ENCODE measurements at places on chromosomes 12 and 14. TPM values are rescaled to one million over a fixed set of nuclear protein-coding genes. Genes with fewer than 3 reads are reported as not detected.

Gene C14orf132
- polyA plus RNA-seq = 17.4 TPM

Gene PRR4
- 3.1 TPM for polyA plus RNA-seq

- DNase-seq = no peak
These were observed 45.0 kb downstream of the ACTN1 start for GRCh38 chr14:68934066-68934465.

Gene ANO4
- polyA plus RNA-seq = 2.3 TPM

DNA sequence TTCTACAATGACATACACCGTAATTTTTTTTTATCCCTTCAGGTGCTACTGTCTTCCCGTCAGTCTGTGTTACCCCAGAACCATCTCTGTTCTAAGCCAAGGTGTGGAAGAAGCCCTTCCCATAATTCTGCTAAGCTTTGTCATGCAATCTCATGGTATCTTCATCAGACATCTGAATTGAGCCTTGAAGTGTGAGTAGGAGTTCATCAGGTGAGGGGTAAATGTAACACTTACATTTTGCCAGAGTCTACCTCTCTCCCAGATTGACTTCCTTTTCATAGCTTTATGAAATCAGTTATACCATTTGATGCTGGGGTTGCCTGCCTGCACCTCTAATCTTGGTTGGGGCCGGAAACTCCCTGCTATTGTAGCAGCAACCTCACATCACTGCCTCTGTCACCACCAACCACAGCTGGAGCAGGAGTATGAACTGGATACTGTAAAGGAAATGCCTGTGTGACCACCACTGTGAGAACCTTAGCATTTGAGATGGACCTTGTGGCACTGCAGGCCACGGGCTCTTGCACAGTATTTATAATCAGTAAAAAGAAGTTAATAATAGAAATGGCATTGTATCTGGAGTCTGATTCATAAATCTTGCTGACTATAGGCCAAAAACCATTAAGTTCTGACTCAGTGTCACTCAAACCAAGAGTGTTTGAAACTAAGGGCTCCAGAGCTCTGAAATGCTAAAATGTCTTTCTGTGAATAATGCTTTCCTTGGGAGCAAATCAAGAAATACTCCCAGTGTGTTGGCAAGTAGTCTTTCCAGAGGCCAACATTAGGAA is 58.7 kb upstream of the STK38L start:
- no peak for DNase-seq

Gene SLC38A4
- polyA plus RNA-seq = 7.2 TPM

- DNase-seq = no peak
These were observed 171.8 kb downstream of the DUSP6 start for GRCh38 chr12:89180496-89180895.

DNA sequence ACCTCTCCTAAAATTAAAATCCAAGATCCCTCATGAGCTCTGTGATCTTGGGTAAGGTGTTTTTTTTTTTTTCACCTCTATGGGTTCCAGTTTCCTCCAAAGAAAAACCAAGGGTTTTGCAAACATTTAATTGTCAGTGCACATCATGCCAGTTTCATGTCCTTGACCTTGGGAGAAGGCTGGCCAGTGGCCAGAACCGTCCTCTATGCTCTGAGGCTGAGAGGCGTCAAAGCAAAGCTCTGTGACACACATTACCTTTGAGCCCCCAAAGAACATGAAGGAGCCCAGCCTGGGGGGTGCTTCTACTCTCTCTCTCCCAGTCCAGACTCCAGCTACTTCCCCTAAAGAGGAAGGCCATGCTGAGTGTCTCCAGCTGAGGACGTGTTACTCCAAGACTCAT is 145.5 kb upstream of the TMEM132C start:
- no peak for DNase-seq

DNA sequence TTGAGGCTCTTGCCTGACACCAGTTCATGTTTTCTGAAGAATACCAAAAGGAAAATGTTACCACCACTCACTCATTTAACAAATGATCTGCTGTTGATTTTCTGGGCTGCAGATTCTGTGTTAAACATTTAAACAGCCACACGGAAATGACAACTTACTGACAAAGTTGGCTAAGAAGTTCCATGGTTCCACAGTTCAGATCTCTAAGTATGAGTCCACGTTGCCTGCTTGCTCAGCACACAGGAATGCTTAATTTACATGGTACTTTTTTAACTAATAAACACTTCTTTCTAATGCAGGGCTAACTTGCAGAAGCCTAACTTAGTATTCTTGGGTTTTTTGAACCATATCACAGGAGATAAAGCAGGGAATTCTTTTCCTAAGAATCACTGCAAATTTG is 34.7 kb downstream of the PTGER2 start:
- DNase-seq = no peak

DNA sequence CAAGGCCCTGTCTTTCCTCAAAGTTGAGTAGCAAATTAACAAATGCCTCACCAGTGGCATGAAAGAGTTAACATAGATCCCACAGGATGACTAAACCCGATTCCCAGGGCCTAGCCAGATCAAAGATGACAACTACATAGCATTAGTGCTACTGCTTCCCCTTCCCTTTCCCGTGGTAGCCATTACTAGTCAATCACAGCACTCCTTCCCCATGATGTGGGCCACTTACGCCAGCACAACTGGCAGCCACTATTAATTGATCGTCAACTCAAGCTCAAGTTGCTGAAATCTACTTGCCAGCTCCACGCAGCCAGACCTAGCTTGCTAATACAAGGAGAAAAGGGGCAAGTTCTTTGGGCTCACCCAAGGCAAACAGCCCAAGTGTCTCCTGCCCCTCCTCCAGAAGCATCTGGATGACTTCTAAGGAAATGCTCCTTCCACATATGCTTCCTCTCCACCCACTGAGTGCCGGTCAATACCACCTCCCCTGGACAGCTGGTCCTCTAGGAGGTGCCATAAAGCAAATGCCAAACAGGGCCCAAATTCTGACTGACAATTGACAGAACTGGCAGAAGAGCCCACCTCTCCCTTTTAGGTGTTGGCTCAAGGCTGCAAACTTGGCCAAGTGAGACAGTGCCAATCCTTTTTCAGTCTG is 72.6 kb downstream of the NUAK1 start:
- no peak for DNase-seq

DNA sequence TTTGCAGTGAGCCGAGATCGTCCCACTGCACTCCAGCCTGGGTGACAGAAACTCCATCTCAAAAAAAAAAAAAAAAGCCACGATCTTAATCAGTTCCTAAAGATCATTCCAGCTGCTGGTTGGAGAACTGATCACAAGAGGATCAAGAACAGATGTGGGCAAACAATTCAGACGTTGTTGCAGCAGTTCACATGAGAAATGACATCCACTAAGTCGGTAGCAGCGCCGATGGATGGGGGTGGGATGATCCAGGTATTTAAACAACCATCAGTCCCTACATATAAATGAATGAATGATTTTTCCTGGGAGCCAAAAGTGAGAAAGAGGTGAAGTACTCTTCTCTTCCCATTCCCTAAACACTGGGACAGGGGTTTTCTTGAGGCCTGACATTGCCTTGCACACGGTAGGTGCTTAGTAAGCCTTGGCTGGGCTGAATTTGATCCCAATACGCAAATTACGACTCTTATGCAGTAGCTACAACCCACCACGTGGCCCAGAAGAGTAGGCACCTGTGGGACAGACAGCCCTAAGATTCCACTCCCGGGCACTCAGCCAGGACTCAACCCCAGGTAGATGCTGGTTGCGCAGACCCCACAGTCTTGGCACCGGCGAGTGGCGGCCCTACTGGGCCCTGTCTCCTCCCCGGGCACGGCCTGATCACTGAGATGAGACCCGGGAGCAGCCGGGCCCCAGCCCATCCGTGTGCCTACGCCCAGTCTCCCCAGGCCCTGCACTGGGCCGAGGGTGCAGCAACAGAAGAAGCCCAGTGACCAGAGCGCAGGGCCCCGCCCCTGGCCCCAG is 565 bp downstream of the SPRYD3 start:
- DNase-seq = no peak

- DNase-seq = no peak
These were observed 6.0 kb downstream of the LRTM2 start for GRCh38 chr12:1826401-1826800.

Gene RGS6
- polyA plus RNA-seq = 6.7 TPM

GRCh38 chr12:98213556-98213955 is 301.8 kb upstream of the TMPO start:
- DNase-seq = no peak

GRCh38 chr12:11446372-11446771 is 51.0 kb upstream of the PRB2 start:
- no peak for DNase-seq

- DNase-seq = no peak
These were observed 60.4 kb upstream of the FOXN3 start for GRCh38 chr14:89477391-89477790.

Data from muscle of arm (tissue), 14 donors.